ENCODE measurements at places on chromosomes 6 and 20.

DNA sequence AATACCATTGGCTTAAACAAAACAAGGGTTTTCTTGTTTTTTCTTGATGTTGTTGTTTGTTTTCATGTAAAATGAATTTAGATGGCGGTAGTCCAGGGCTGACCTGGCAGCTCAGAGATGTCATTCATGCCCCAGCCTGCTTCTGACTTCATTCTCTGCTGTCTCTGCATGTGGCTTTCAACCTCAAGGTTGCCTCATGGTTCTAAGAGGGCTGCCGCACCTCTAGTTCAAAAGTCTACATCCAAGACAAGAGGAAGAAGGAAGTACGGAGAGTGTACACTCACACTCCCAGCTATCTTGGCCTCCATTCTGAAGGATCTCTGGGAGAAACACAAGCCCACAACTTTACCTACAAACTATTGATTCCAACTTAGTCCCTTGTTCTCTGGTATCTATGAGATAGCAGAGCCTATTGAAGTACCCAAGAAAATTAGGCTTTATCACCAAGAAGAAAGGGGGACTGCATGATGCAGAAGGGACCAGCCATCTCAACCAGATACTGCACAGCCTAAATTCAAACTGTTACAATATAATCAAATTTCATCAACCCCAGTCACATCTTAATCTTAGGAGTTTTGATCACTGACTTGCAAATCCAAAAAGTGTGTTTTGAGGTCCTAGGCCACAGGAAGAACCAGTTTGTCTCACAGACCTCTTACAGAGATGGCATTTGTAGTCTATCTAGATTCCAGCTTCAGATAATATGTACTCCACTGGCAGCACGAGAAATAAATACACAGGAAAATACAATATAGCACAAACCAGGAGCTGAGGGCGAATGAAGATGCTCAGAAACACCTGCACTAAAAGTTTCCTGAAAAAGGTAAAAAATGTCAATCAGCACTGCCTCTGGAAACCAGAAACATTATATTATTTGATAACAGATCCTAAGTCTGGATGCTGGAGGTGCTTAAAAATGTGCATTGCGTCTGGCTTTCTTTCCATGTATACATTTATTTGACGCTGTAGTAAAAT lies 866 bp upstream of the BTN3A3 start:
- no peak for DNase-seq

- DNase-seq, result peak; percentile 28
Measured at GRCh38 chr6:154154389-154154967, 115.4 kb downstream of the OPRM1 start.

DNA sequence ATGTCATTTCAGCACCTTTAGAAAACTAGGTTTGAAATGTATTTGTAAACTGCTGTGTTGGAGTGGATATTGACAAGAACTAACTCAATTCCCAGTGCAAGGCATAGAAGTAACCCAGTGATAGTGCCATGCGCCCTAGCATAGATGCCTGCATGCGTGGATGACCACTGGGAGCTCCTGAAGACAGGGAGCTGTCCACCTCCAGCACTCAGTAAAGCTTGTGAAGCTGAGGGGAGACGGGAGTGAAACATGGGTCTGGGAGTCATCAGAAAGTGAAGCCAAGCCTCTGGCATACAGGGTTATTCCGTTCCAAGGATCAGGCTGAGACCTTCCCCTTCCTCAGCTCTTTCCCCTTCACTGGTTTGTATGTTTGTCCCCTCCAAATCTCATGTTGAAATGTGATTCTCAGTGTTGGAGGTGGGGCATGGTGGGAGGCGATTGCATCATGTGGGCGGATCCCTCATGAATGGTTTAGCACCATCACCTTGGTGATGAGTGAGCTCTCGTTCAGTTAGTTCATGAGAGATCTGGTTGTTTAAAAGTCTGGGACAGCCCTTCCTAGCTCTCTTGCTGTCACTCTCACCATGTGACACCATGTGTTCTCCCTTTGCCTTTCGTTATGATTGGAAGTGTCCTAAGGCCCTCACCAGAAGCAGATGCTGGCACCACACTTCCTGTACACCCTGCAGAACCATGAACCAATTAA lies 146.5 kb upstream of the FERMT1 start:
- DNase-seq, result no peak

GRCh38 chr6:112562301-112563231 lies 215.4 kb downstream of the RFPL4B start:
- no peak for DNase-seq

- DNase-seq, result no peak
Measured at GRCh38 chr20:37971561-37972127, 61.6 kb downstream of the TTI1 start.

GRCh38 chr6:84026721-84027164 lies 6.8 kb upstream of the MRAP2 start:
- DNase-seq, result no peak

DNA sequence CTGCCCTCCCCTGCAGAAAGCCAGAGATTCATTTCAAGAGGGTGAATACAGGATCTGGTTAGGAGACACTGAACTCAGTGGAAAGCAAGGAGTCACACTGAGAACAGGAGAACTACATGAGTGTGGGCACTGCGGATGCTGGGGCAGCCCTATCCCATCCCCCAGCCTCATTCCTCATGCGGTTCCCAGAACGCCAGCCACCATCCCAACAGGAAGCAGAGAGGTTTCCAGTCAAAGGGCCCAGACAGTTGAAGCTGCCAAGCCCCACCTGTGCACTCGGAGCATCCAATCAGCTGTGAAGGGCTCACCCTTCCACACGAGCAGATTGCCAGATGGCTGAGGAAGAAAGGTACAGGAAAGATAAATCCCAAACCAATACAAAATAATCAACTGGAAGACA lies 50.7 kb upstream of the PRND start:
- no peak for DNase-seq

DNA sequence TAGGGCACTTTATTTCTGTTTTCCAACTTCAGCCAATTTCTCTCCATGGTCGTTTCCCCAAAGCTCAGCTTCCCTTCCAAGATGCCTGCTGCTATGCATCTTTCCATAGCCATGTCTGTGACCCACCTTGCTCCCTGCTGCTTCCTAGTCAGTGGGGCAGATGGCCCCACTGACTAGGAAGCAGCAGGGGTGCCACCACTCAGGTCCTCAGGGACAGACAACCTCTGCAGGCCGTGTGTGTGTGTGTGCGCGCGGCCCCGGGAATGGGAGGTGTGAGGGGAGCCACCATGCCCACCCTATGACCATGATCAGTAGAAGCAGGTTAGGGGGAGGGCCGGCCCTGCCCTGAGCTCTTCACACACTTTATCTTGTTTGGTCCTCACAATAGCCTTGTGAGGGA lies 2.7 kb upstream of the IP6K3 start:
- DNase-seq, result no peak

DNA sequence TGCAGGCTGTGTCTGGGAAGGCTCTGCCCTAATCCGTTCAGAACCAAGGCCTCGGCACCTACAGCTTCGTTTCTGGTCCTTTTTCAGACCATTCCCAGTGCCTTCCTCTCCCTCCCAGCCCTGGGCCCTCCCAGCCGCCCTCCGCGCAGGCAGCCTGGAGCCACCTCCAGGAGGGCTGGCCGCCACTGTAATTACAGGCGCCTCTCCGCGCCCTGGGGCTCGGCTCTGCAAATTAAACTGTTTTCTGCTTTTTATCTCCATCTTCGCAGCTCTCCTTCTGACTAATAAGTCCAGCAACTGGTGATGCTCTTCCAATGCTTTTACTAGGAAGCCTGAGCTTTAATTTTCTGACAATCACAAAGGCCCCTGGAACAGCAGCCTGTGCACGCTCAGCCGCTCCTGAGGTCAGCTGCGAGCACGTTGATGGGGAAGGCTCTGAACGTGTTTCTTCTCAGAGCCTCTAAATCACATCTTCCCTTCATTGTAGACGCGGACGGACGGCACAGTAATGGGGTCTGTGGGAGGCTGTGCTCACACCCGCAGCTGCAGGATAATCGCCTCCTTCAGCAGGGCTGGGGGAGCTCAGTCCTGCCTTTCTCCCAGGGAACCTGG lies 194.6 kb downstream of the DLL1 start:
- no peak for DNase-seq

- no peak for DNase-seq
Measured at GRCh38 chr6:44081753-44082152, 45.5 kb downstream of the MRPL14 start.

DNA sequence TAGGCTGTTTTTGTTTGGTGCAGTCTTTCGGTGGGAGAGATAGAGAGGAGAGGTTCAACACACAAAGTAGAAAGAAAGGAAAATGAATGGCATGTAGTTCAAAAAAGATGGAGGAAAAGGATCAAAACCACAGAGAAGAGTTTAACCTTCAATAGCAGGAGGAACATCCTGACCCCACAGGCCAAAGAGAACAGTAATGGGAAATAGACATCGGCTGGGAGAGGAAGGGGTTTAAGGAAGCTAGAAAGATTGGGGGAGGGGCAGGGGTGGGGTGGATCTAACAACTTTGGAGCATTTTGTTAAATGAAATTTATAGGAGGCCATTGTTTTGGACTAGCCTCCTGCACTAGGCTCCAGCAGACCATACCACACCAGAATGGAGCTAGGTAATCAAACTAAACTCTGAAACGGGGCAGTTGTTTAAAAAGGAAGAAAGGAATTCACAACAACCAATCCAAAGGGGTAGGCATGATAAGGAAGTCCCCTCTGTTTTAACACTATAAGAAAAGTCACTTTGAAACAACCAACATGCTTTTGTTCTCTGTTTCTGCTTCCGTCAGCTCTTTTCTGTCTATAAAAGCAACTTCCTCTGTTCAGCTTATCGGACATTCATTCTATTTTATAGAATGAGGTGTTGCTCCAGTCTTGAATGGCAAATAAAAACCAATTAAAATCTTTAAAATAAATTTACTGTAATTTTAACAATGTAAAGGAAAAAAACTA lies 82.6 kb downstream of the EPB41L2 start:
- DNase-seq, result no peak

- DNase-seq, result no peak
Measured at GRCh38 chr20:51535075-51535386, 7.5 kb downstream of the NFATC2 start.

GRCh38 chr20:20608041-20608440 lies 104.4 kb downstream of the RALGAPA2 start:
- no peak for DNase-seq

- no peak for DNase-seq
Measured at GRCh38 chr6:21003780-21004541, 469.7 kb downstream of the CDKAL1 start.

GRCh38 chr20:24673678-24674570 lies 204.5 kb downstream of the SYNDIG1 start:
- no peak for DNase-seq

- DNase-seq, result no peak
Measured at GRCh38 chr6:161091972-161092701, 100.6 kb downstream of the MAP3K4 start.

DNA sequence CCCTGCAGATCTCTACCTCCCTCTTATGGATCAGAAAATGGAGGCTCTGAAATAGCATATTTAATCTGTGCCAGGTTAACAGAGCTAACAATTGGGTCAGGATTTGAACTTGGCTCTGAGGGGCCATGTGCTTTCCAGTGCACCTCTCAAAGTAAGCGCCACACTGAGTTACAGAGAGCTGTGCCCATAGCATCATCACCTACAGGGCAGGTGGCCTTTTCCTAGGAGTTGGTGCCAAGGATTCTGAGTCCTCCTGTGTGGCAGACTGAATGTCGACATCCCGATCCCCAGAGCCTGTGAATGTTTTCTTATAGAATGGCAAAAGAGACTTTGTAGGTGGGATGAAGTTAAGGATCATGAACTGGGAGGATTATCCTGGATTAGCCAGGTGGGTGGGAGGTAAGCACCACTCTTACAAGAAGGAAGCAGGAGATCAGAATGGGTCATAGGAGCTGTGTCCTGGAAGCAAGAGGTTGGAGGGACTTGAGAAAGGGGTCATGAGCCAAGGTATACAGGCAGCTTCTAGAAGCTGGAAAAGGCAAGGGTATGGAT lies 68.0 kb upstream of the TBC1D7 start:
- no peak for DNase-seq

DNA sequence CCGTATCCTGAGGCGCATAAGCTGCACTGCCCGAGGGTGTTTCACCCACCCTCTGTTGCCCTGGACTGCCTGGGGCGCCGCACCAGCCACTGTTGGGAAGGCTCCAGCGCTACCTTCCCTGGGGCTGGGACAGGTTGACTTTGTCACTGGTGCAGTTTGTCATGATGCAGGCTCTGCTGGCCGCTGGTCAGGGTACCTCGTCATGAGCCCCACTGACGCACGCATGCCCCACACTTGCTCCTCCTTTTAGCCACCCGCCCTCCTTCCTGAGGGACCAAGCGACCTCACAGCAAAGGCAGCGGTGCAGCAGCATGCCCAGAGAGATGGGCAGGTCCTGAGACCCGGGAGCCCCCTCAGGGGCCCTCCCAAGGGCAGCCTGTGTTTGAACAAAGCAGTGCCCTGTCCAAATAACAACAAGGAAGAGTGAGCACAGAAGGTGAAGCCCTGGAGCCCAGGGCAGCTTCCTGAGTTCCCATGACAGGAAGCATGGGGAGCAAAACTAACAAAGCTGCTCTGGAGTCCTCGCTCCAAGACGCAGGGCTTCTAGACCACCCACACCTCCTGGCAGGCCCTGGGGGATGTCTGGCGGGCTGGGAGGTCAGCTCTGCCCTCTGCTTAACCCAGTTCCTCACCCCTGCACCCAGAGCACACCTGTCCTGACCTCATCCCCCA lies 50.1 kb upstream of the SMOC2 start:
- no peak for DNase-seq

GRCh38 chr6:52746213-52746612 lies 17.1 kb downstream of the GSTA2 start:
- no peak for DNase-seq

DNA sequence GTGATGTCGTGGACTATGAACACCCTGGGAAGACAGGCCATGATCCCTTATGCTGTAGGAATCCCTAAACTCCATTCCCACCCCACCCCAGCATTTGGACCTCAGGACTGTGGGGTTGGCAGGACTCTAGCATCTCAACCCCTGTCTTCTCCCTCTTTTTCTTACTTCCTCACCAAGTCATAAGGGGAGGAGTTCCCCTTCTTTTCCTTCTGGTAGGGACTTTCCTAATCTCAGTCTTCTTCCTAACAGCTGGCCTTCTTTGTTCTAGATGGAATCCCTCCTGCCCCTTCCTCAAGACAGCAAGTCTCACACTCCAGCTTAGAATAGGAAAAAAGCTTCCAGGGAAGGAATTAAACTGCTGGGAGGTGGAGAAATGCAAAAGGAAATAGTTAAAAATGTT lies 2.3 kb upstream of the SIRPB2 start:
- no peak for DNase-seq

DNA sequence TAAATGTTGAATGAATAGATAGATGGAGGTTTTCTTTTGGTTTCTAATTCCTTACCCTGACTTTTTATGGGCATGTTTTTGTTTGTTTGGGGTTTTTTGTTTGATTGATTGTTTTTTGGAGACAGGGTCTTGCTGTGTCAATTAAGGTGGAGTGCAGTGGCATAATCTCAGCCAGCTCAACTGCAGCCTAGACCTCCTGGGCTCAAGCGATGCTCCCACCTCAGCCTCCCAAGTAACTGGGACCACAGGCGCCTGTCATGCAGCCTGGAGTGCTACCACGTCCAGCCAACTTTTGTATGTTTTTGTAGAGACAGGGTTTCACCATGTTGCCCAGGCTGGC lies 1.5 kb upstream of the NUDT3 start:
- no peak for DNase-seq

- no peak for DNase-seq
Measured at GRCh38 chr20:9087531-9088217, 18.8 kb downstream of the PLCB4 start.

Data from activated CD4-positive, CD25-positive, alpha-beta regulatory T cell (primary cell).